Activated CD4-positive, alpha-beta T cell treated with anti-CD3 and anti-CD28 coated beads, Interleukin-2, amount 10 ng/mL, durations not matched to agents 7 days and 5 days (primary cell): ENCODE measurements at places on chromosomes 4 and X. TPM values are rescaled to one million over a fixed set of nuclear protein-coding genes. Genes with fewer than 3 reads are reported as not detected.

- H3K4me3 ChIP-seq: no peak overlapping the region
- no peak overlapping the region for H3K27ac ChIP-seq
- no peaks in the 10 kb centered on the region for H3K4me1 ChIP-seq
- no peaks in the 10 kb centered on the region for H3K27me3 ChIP-seq
- no peak for DNase-seq
- H3K36me3 ChIP-seq: no peaks in the 10 kb centered on the region
Measured at GRCh38 chr4:119130365-119131065, 5.1 kb upstream of the MYOZ2 start.

GRCh38 chr4:101289306-101289705 lies 58.0 kb downstream of the PPP3CA start:
- no peaks in the 10 kb centered on the region for H3K27me3 ChIP-seq
- no peak overlapping the region for H3K4me3 ChIP-seq
- peaks cover 2% of the 10 kb centered on the region for H3K36me3 ChIP-seq
- peaks cover 6% of the 10 kb centered on the region for H3K4me1 ChIP-seq
- H3K27ac ChIP-seq: no peak overlapping the region

GRCh38 chrX:32985544-32985943 lies 225.8 kb downstream of the DMD start:
- H3K4me3 ChIP-seq: no peak overlapping the region
- H3K36me3 ChIP-seq: no peaks in the 10 kb centered on the region
- no peaks in the 10 kb centered on the region for H3K27me3 ChIP-seq
- H3K4me1 ChIP-seq: no peaks in the 10 kb centered on the region
- no peak for DNase-seq
- H3K27ac ChIP-seq: no peak overlapping the region

KCND1 gene
- 3.6 TPM for total RNA-seq

HS6ST2 gene
- not detected for total RNA-seq

RAB9B gene
- 0.48 TPM for total RNA-seq

GRCh38 chr4:33340168-33340567 lies 2620.0 kb downstream of the PCDH7 start:
- H3K27ac ChIP-seq: no peak overlapping the region
- DNase-seq: no peak
- no peaks in the 10 kb centered on the region for H3K36me3 ChIP-seq
- no peak overlapping the region for H3K4me3 ChIP-seq
- H3K4me1 ChIP-seq: no peaks in the 10 kb centered on the region
- H3K27me3 ChIP-seq: no peaks in the 10 kb centered on the region

DNA sequence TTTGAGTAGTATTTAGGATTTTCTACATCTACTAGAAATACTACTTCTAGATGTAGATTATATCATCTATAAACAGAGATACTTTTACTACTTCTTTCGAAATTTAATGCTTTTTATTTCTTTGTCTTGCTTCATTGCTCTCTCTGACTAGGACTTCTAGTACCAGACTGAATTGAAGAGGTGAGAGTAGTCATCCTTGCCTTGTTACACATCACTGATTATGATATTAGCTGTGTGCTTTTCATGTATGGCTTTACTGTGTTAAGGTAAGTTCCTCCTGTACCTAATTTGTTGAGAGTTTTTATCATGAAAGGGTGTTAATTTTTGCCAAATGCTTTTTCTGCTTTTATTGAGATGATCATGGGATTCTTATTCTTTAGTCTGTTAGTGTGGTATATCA lies 19.6 kb upstream of the IL2 start:
- H3K36me3 ChIP-seq: no peaks in the 10 kb centered on the region
- DNase-seq: no peak
- no peaks in the 10 kb centered on the region for H3K27me3 ChIP-seq

DNA sequence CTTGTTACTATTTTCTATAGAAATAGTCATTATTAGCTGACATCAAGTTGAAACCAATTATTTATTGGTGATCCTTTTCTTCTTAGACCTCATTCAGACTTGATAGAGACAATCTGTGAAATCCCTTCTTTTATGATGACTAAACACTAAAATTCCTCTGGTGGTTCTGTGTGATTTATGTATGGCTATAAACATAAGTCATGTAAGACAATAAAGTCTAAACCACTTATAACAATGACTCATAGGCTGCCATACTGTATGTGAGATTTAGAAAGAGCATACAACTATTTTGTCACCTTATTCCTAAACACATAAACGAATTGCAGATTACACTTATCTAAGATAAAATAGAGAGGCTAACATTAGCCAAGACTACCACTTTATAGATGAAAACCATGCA lies 101.1 kb upstream of the PRR32 start:
- no peak for DNase-seq
- no peak overlapping the region for H3K27ac ChIP-seq
- no peaks in the 10 kb centered on the region for H3K36me3 ChIP-seq

DNA sequence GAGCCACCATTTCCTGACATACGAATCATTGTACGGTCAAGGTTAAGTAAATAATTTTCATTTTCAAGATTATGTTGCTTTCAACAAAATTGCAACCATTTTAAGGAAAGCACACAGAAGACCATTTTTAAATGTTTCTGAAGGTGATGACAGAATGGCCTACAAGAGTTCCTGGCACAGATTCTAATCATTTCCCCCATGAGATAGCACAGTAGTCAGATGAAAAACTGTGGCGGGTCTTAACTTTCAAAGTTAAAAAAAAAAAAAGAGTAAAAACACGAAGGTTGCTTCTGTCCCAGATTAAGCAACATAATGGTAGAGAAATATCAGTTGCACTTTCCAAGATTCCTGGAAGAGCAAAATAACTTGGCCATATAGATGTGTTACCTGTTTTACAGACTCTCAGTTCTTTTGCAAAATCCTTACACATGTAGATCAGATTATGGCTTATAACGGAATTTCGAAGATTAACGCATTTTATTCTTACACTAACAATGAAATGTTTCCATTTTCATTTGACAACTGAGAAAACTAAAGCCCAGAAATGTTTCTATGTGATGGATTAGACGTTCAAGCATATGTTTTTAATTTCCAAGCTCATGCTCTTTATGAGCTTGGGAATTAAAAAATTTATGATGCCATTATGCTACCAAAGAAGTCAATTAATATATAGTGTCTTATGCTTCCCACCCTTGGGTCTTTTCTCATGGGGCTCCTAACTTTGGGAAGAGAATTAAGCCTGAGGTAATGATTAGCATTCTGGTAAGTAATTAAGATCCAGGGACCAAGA lies 335.1 kb upstream of the CLNK start:
- H3K36me3 ChIP-seq: no peaks in the 10 kb centered on the region
- DNase-seq: no peak
- H3K27me3 ChIP-seq: no peaks in the 10 kb centered on the region
- H3K4me3 ChIP-seq: no peak overlapping the region
- no peak overlapping the region for H3K27ac ChIP-seq
- H3K4me1 ChIP-seq: no peaks in the 10 kb centered on the region

DNA sequence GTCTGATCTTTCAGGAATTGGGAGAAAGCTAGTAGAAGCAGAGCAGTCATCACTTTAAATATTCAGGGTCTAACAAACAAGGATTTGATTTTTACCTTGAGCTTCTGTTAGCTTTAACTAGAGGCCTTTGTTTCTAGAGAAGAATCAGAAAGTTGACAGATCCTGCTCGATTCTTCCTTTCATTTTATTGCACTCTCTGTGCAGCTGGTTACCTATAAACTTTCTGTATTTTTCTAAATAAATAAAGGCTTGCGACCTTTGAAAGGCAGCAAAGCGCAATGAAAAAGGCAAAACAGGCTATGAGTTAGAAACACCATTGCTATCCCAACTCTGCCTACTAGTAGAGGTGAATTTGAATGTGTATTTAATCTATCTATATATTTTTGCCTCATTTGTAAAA lies 101.4 kb upstream of the NPY2R start:
- no peak overlapping the region for H3K27ac ChIP-seq
- no peak overlapping the region for H3K4me3 ChIP-seq
- DNase-seq: no peak
- H3K36me3 ChIP-seq: no peaks in the 10 kb centered on the region

NMU gene
- total RNA-seq: 0.67 TPM

DNA sequence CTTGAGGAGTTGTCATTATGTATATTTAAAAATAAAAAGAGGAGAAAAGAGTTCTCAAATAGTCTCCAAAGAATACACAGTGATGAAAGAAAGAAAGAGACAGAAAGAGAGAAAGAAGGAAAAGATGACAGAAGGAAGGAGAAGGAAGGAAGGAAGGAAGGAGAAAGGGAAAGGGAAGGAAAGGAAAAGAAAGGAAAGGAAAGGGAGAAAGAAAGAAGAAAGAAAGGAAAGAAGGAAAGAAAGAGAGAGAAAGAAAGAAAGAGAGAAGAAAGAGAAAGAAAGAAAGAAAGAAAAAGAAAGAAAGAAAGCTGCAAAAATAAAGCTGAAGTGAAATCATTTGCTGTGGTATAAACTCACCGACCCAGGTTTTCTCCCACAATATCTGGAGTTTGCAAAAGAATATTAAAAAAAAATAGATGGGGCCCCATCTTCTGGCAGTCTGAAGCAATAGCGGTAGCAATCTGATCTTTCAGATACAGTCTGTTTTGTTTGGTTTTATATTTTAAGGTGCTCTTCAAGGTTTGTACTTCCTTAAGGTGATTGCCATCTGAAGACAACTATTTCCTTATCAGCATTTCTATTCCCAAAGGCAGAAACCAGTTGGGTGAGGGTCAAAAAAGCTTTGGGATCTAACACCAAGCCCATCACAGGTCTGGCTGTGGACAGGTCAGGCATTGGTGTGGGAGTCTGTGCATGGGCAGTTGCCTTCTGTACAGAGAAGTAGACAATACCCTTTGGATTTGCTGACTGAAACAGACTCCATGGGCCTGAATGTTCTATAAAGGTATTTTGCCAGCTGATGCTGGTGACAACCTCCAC lies 160.4 kb downstream of the CPEB2 start:
- no peaks in the 10 kb centered on the region for H3K36me3 ChIP-seq
- H3K27me3 ChIP-seq: peaks cover 16% of the 10 kb centered on the region
- no peak for DNase-seq
- no peak overlapping the region for H3K4me3 ChIP-seq
- H3K27ac ChIP-seq: no peak overlapping the region

GRCh38 chr4:26952891-26953290 lies 92.2 kb downstream of the STIM2 start:
- no peaks in the 10 kb centered on the region for H3K27me3 ChIP-seq
- DNase-seq: no peak
- no peak overlapping the region for H3K4me3 ChIP-seq
- peaks cover 21% of the 10 kb centered on the region for H3K36me3 ChIP-seq
- H3K4me1 ChIP-seq: peaks cover 4% of the 10 kb centered on the region

PRRG3 gene
- total RNA-seq: not detected

GRCh38 chr4:1939664-1940509 lies 68.7 kb downstream of the NSD2 start:
- peaks cover 49% of the 10 kb centered on the region for H3K36me3 ChIP-seq
- H3K27ac ChIP-seq: peak overlapping the region; percentile 38
- DNase-seq: no peak
- no peaks in the 10 kb centered on the region for H3K27me3 ChIP-seq
- no peak overlapping the region for H3K4me3 ChIP-seq
- H3K4me1 ChIP-seq: peaks cover 2% of the 10 kb centered on the region

GRCh38 chrX:48589482-48590162 lies 7.7 kb upstream of the WDR13 start:
- H3K27ac ChIP-seq: no peak overlapping the region
- no peaks in the 10 kb centered on the region for H3K36me3 ChIP-seq
- no peaks in the 10 kb centered on the region for H3K27me3 ChIP-seq

- no peak overlapping the region for H3K4me3 ChIP-seq
- no peak overlapping the region for H3K27ac ChIP-seq
- H3K4me1 ChIP-seq: no peaks in the 10 kb centered on the region
Measured at GRCh38 chr4:185840201-185840600, 28.2 kb upstream of the SORBS2 start.

CFAP97 gene
- 44.3 TPM for total RNA-seq

SOX3 gene
- total RNA-seq: not detected

GRCh38 chrX:134472041-134472440 lies 12.1 kb downstream of the HPRT1 start:
- H3K27me3 ChIP-seq: no peaks in the 10 kb centered on the region
- no peak for DNase-seq
- H3K27ac ChIP-seq: no peak overlapping the region
- H3K4me1 ChIP-seq: peaks cover 8% of the 10 kb centered on the region
- peaks cover 8% of the 10 kb centered on the region for H3K36me3 ChIP-seq

DNA sequence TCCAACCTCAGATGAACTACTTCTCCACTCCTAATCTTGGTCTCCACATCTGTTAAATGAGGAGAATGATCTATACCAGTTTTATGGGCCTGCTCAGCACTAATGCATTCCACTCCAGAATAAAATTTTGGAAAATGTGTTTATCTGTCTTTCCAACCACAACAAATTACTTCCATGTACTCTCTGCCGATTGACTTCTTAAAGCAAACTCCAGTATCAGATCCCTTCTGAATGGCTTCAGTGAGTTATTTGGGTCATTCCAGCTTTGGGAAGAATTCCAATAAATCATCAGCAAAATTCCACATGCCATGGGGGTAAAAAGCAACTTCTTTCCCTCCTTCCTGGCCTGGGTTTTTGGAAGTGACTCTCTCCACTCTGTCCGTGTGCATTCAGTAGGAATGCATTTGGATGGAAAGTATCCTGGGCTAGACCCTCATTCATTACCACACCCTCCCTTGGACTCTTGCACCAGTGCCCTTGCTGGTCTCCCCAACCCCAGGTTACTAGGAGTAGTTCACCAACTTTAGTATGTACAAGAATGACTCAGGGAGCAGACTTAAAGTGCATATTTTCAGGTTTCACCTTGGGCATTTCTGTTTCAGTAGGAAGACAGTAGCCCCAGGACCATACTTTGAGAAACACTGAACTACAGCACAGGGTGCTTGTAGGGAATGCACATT lies 15.4 kb upstream of the ADH6 start:
- no peaks in the 10 kb centered on the region for H3K27me3 ChIP-seq
- DNase-seq: no peak
- H3K36me3 ChIP-seq: no peaks in the 10 kb centered on the region

- H3K4me1 ChIP-seq: peaks cover 70% of the 10 kb centered on the region
- peaks cover 3% of the 10 kb centered on the region for H3K36me3 ChIP-seq
- H3K27me3 ChIP-seq: no peaks in the 10 kb centered on the region
Measured at GRCh38 chr4:142413485-142413884, 432.6 kb downstream of the INPP4B start.

LDB2 gene
- total RNA-seq: not detected

NUDT9 gene
- 11.9 TPM for total RNA-seq

KLKB1 gene
- 0.52 TPM for total RNA-seq

DNA sequence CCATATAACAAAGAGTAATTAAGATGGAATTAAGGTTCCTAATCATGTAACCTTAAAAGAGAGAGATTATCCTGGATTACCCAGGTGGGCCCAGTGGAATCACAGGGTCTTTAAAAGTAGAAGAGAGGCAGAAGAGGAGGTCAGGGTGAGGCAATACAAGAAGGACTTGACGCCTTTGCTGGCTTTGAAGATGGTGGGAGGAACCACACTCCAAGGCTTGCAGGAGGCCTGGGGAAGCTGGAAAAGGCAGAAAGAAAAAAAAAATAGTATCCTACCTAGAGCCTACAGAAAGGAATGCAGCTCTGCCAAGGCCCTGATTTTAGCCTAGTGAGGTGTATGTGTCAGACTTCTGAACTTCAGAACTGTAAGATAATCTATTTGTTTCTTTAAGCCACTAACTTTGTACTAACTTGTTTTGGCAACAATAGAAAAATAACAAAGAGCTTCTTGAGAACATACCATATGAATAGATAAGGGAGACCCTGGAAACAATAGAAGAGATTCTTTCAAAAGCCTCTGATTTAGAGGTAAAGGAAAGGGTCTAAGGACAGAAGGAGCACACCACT lies 229.9 kb upstream of the TTC29 start:
- H3K36me3 ChIP-seq: no peaks in the 10 kb centered on the region
- no peak overlapping the region for H3K27ac ChIP-seq
- H3K27me3 ChIP-seq: peaks cover 4% of the 10 kb centered on the region
- no peak for DNase-seq

GRCh38 chrX:856566-857290 lies 226.1 kb downstream of the SHOX start:
- H3K36me3 ChIP-seq: no peaks in the 10 kb centered on the region
- H3K27me3 ChIP-seq: no peaks in the 10 kb centered on the region
- no peaks in the 10 kb centered on the region for H3K4me1 ChIP-seq
